NCI-H2227 treated with DMSO at 0.1 percent for 48 hours (cell line): ENCODE measurements at places on chromosomes 16 and 17.

- DNase-seq, result no peak
Measured at GRCh38 chr17:7122381-7122780, 7.8 kb upstream of the ASGR2 start.

GRCh38 chr16:79451196-79451816 lies 149.2 kb downstream of the MAF start:
- no peak for DNase-seq

GRCh38 chr17:57067162-57067561 lies 17.9 kb upstream of the AKAP1 start:
- DNase-seq, result no peak

- no peak for DNase-seq
Measured at GRCh38 chr17:28749516-28750177, 5.8 kb downstream of the TRAF4 start.

DNA sequence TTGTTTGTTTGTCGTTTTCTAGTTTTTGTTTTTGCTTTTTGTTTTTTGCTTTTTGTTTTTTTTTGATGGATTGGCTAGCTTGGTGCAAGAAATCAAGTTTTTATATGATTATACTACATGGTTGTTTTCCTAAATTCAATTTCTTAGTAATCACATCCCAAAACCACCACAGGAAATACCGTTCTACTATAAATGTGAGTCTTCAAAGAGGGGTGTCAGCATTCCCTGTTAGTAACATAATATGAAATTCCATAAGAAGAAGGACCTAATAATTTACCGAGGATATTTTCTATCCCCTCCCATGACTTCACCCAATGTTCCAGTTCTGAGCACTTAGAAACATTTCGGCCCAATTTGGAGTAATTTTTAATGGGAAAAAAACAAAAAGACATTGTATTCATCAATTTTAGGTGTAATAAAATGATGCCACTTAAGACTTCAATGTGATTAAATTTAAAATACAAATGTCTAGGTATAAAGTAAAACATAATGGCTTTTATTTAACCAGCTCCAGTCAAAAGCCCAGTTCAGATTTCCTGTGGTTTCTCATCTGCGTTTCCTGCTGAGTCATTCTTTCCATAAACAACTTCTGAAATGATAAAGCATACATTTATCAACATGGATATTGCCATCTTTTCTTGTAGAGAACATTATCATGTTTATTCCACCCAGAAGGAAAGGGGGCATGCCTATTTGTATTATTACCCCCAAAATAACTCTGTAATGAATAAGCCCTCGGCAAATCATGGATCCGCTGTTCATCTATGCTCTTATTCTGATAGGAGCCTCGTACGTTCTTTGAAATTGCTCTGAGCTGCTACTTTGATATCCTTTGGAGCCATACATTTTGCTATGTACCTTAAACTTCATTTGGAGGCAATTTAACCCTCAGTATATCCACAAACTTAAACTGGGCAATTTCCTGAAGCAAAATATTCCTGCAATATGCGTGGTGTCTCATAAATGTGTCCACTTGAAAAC lies 28.1 kb downstream of the HSBP1 start:
- DNase-seq, result no peak

DNA sequence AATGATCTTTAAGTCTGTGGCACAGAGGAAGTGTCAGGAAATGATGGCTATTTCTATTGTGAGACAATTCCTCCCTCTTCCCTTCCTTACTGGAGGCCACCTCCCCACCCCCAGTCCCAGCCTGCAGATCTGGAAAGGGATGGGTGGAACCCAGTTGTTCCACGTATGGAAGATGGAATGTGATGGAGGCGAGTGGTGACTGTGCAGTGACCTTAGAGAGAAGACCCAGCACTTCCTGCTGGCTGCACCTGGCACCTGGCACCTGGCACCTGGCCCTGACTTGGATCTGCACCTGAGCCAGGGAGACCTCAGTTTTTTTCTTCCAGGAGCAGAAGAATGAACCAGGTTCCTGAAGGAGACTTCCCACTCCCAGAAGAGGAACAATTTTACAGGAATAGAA lies 33.0 kb upstream of the TMC5 start:
- DNase-seq, result no peak

DNA sequence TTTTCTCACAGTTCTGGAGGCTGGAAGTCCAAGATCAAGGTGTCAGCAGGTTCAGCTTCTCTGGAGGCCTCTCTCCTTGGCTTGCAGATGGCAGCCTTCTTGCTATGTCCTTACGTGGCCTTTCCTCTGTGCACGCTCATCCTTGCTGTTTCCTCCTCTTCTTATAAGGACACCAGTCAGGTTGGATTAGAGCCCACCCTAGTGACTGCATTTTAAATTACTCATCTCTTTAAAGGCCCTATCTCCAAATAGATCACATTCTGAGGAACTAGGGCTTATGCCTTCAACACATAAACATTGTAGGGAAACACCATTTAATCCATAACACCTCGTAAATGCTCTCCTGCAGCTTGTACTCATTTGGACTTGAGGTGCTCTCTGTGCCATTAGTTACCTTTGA lies 36.3 kb downstream of the DHRS7C start:
- DNase-seq, result no peak

DNA sequence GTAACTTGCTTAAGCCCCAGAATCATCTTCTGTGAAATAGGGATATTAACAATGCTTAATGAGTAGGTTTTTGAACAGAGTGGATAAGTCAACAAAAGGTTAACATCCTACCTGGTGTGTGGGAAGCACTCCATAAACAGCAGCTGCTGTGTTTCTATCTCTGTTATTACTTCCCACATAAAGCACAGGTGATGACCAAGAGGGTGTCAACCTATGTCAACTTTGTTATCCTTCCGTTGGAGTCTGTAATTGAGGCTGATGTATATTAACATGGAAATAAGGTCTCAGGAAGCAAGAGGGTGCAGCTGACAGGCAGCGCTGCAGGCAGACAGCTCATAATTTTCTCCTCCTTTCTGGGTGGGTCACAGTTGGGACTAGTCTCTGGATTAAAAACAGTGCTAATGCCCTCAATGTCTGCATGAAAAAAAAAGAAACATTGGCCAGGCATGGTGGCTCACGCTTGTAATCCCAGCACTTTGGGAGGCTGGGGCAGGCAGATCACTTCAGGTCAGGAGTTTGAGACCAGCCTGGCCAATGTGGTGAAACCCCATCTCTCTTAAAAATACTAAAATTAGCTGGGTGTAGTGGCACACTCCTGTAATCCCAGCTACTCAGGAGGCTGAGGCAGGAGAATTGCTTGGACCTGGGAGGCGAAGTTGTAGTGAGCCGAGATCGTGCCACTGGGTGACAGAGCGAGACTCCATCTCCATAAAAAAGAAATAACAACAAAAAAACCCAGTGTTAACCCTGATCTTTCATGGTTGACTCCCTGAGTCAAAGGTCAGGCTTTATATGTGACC lies 269.6 kb downstream of the SNX29 start:
- peak; percentile 72 for DNase-seq

DNA sequence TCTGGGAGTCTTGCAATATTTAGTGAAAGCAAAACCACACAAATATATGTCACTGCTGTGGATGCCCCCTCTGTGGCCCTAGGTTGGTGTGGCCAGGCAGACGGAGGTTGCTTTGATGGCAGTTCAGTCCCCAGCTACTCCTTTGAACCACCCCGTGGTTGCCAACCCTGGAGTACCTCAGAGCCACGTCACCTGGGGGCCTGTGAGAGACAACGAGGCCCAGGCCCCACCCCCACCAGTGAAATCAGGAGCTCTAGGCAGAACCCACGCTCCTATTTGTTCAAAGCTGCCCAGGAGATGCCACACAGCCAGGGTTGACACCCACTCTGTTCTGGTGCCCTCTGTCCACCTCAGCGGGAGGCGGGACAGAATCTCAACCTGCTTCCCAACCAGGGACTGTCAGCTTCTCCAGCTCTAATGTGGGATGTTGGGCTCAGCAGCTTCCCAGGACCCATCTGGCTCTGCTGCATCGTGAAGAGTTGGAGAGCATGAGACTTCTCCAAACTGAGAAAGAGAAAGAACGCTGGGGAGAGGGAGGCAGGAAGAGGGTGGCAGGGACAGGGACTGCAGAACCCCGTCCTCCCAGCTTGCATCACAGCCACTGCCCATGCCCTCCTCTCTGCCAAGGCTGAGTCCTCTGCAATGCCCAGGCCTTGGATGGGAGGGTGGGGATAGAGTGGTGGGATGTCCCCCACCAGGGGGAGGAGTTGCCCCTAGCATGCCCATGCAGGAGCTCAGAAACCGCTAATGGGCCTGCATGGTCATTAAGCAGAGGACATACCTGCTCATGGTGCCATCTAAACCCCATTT lies 81.8 kb downstream of the C16orf78 start:
- no peak for DNase-seq

- no peak for DNase-seq
Measured at GRCh38 chr17:57016764-57017116, 38.8 kb downstream of the SCPEP1 start.

GRCh38 chr16:11084876-11085485 lies 140.6 kb downstream of the CLEC16A start:
- peak; percentile 65 for DNase-seq

- DNase-seq, result no peak
Measured at GRCh38 chr17:52147431-52147830, 11.1 kb downstream of the CA10 start.

- DNase-seq, result no peak
Measured at GRCh38 chr17:17042384-17042736, at the start of gene MPRIP. Gene MPRIP (plus strand): TSS chr17:17042457. CDS start chr17:17042849, 392 bp downstream.

DNA sequence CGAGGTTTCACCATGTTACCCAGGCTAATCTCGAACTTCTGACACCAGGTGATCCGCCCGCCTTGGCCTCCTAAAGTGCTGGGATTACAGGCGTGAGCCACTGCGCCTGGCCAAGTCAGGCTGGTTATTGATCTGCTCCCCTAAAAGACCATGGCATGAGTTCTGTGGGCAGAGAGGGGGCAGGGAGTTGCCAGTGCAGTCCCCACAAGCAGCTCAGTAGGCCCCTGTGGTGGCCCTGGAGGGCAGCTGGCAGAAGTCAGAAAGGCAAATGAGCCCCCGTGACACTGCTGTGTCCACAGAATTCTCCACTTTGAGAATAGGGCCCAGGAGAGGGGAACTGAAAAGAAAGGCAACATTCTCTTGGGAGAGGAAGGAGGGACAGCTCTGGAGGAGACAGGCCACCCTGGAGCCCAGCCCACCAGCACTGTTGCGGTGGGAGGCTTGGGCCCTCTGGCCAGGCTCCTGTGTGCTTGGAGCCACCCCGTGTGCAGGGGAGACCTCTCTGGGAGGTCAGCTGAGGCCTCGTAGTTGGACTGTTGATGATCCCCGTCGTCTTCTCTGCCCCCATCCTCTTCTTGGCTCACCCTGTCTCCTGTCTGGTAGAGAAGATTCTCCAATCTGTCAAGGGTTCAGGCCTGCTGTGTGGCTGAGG lies 2.1 kb upstream of the AMDHD2 start:
- DNase-seq, result no peak

DNA sequence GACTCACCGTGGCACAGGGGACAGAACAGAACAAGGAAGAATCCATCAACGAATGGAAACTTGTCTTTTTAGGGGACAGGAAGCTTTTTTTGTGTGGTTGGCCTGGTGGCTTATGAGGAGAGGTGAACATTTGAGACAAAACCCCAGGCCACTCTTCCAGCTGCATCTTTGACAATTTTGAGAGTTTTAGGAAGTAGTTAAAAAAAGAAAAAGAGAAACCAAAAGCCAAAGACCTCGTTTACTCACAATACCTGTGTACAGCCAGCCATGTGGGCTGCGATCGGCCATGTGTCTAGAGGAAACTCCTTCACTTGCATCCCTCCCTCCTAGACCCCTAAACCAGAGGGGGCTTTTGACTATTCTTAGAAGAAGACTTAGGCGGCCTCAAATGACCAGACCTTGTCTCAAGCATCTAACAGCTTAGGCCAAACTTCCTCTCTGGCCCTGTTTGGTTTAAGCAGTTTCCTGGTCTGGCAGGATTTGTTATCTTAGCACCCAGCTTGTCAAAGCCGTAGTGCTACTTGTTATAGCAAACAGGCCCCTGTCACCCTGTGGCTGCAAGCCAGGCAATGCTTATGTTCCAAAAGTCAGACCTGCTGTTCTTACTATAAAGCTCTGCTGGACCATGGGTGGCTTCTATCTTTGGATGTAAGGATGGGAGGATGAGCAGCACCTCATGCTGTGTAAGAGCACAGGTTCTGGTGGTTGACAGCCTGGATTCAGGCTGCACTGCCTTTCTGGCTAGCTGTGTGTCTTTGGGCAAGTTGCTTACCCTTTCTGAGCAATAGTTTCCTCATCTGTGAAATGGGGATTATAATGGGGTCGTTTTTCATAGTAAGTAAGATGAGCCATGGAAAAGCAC lies 17.7 kb downstream of the KSR1 start:
- DNase-seq, result no peak

GRCh38 chr17:50539762-50540559 lies 7.0 kb upstream of the SPATA20 start:
- DNase-seq, result no peak

DNA sequence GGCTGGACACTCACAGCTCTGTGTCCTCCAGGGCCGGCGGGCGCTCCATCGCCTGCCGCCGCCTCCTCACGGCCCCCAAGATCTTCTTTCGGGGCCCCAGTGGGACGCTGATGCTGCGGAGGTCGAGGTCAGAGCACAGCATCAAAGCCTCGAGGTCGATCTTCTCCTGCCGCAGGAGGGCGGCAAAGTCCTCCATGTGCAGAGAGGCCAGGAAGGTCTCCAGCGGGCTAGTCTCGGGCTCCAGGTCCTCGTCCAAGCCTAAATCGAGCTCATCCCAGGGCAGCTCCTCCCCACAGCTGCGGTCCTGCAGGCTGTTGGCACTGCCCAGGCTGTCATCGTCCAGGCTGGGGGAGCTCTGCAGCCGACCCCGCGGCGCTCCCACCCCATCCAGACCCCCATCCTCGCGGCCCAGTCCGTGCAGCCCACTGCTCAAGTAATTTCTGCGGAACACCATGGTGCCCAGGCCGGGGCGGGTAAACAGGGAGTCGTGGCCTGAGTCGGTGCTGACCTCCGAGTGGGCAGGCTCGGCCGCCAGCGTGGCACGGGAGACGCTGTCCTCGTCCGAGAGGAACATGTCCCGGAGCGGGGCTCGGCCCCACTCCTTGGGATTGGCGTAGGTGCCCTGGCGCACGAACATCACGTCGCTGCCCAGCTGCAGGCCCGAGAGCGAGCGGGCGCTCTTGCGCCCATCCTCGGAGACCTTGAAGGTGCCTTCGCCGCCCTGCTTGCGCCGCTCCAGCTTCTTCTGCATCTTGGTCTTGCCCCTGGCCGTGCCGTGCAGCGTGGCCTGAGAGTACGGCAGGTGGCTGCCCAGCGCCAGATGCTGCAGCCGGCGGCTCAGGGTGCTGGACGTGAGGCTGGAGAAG lies 3.4 kb downstream of the USH1G start:
- no peak for DNase-seq

DNA sequence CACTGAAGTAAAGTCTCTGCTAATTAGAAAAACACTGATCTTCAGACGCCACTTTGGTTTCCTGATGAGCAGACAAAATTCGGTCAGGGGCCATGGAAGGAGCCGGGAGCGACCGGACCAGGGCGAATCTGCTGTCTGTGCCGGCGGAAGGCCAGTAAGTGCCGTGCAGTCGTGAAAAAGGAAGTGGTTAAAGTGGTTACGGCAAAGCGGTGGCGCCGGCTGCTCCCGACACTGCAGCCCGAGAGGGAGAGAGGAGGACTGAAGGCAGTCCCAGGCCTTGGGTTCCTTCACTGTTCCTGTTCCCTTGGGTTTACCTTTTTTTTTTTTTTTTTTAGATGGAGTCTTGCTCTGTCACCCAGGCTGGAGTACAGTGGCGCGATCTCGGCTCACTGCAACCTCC lies 17.3 kb upstream of the HEXD start:
- DNase-seq, result no peak
